ENCODE measurements at places on chromosomes 11 and 22. TPM values are rescaled to one million over a fixed set of nuclear protein-coding genes. Genes with fewer than 3 reads are reported as not detected.
A peak's percentile ranks its signal among the peaks of the same experiment; 100 is the strongest.

Gene MMP27
- not detected for polyA plus RNA-seq

DNA sequence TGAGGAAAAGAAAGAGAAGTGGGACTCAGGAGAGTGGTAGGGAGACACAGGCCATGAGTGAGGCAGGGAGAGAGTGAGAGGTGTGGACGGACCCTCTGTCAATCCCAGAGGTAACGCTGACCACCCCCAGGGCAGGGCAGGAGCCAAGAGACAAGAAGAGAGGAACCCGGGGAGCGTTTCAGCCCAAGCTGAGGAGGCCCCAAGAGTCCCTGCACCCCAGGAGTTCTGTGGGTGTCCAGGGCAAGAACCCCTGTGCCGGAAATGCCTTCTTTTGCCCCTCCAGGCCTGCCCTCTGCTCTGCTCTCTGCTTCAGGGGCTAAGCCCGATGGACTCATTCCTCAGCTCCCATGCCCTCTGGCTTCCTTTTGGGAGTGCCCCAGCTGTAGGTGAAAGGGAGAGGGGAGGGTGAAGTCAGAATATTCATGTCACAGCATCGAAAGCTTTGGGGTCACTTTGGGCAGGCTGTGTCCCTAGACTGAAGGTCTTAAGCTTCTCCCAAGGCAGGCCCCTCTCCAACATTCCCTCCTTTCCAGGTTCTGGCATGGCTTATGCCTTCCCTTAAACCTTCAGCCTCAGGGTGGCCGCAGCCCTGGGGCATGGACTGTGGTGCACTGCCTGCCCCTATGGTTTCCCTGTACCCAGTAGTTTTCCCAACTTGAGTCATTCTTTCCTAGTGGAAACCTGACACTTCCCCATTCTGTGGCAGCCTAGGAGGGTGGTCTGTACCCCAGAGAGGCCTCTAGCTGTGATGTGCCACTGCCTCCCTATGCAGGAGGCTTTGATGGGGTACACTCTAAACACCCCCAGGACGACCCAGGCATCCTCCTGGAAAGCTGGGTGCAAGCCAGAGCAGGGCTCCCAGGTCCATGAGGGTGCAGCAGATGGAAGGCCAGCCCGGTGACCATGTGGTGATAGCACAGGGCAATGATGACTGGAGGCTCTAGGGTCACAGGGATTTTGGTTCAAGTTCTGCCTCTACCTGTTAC lies 27.1 kb downstream of the MYEOV start:
- no peak for DNase-seq

- DNase-seq, result peak; percentile 90
Measured at GRCh38 chr11:128299132-128299726, 288.1 kb downstream of the ETS1 start.

Gene INPPL1
- 164 TPM for polyA plus RNA-seq

Gene MOV10L1
- 5.8 TPM for polyA plus RNA-seq

- no peak for DNase-seq
Measured at GRCh38 chr11:86869966-86870570, 69.7 kb downstream of the PRSS23 start.

Gene FGF19
- polyA plus RNA-seq, result not detected

GRCh38 chr11:69299023-69299461 lies 5.1 kb downstream of the MYEOV start:
- no peak for DNase-seq

- no peak for DNase-seq
Measured at GRCh38 chr11:34744511-34744910, 123.6 kb downstream of the EHF start.

Gene HSD17B12
- 67.7 TPM for polyA plus RNA-seq

DNA sequence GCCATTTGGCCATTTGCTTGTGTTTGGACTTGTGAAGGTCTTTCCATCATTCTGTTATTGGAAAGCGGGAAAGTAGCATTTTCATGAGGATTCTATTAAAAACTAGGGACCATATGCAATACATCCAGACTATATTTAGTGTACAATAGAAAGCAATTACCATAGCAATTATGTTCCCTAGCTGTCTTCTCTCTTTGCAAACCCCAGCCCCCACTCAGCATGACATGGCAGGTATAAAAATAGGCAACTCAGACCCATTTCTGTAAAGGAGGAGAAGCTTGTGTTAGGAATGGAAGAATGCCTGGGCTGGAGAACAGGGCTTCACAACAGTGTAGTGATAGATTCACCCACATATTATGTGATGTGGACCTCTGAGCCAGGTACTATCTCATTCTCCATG lies 12.4 kb downstream of the OR51B6 start:
- DNase-seq, result no peak

Gene MRGPRX3
- polyA plus RNA-seq, result not detected

Gene LGALS1
- polyA plus RNA-seq, result 9,143 TPM
